ENCODE measurements at places on chromosomes 1 and 21. TPM values are rescaled to one million over a fixed set of nuclear protein-coding genes. Genes with fewer than 3 reads are reported as not detected.

Gene SLAMF6
- under 0.01 TPM for total RNA-seq

Gene CHD5
- total RNA-seq, result 31.4 TPM

Gene REN
- not detected for total RNA-seq

Gene CCDC27
- not detected for total RNA-seq

Gene PCBP3
- total RNA-seq, result 7.3 TPM

Gene RIMS3
- 24.1 TPM for total RNA-seq

Gene KIF26B
- 11.4 TPM for total RNA-seq

Gene CFHR5
- not detected for total RNA-seq

Gene TCHHL1
- not detected for total RNA-seq

Gene MYOG
- total RNA-seq, result under 0.01 TPM

Gene HSPB7
- total RNA-seq, result not detected

Gene POU3F1
- total RNA-seq, result 9.4 TPM

Gene DENND1B
- total RNA-seq, result 43.6 TPM

Gene IQCC
- total RNA-seq, result 3.3 TPM

Gene MROH9
- not detected for total RNA-seq

Gene PPFIA4
- total RNA-seq, result 12.6 TPM

Gene TLCD4
- total RNA-seq, result 15.9 TPM

Gene HOOK1
- 13.9 TPM for total RNA-seq

Gene ELOA
- total RNA-seq, result 24.5 TPM

Gene LAMB3
- total RNA-seq, result 0.82 TPM

Gene SLC37A1
- 32.2 TPM for total RNA-seq

Gene SH2D1B
- total RNA-seq, result not detected

Gene TNNT2
- total RNA-seq, result not detected

Gene MRTO4
- 31.8 TPM for total RNA-seq

Gene EPHB2
- total RNA-seq, result 22.8 TPM

Gene RBM11
- total RNA-seq, result 10.2 TPM

Gene ARF1
- 107 TPM for total RNA-seq

Gene HES2
- total RNA-seq, result not detected

Gene SLC1A7
- total RNA-seq, result not detected

Gene NMNAT2
- 34.2 TPM for total RNA-seq

Gene ARID1A
- 17.1 TPM for total RNA-seq

Gene RGS7
- 20.0 TPM for total RNA-seq

Gene FCRLB
- total RNA-seq, result 1.2 TPM

Gene PROX1
- total RNA-seq, result 6.5 TPM

Gene SAMSN1
- total RNA-seq, result 3.3 TPM

Gene PEX14
- 6.1 TPM for total RNA-seq

Gene AMY2A
- total RNA-seq, result not detected

Gene HES3
- not detected for total RNA-seq

Gene PADI4
- total RNA-seq, result 0.41 TPM

Gene SPRR2A
- total RNA-seq, result not detected

Data from frontal cortex (tissue), 4 donors.